ENCODE measurements at places on chromosomes 2 and 18. TPM values are rescaled to one million over a fixed set of nuclear protein-coding genes. Genes with fewer than 3 reads are reported as not detected.

The ERICH2 gene
- total RNA-seq: not detected

The GNAL gene
- total RNA-seq: 7.4 TPM

The PIK3C3 gene
- total RNA-seq: 46.5 TPM

DNA sequence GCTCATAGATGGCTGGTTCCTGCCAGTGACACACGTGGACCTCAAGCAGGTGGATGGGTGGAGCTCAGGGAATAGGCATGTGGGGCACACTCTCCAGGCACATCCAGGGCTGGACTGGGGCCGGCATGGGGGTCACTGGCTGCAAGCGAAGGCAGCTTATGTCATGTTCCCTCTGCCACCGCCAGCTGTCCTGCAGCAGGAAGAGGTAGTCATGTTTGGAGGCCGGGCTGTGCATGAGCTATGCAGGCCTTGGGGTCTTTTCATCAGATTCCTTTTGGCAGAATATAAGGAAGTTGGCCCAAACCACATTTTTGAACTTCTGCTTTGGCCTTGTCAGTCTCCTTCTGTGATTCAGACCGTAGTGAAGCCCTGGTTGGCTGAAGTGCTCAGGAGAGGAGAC lies 61.5 kb downstream of the AGAP1 start:
- DNase-seq: no peak
